H54 (cell line): ENCODE measurements at places on chromosomes 12 and 14.
A peak's percentile ranks its signal among the peaks of the same experiment; 100 is the strongest.

- no peak for DNase-seq
Observed at GRCh38 chr14:103434868-103435442, 49.7 kb downstream of the MARK3 start.

DNA sequence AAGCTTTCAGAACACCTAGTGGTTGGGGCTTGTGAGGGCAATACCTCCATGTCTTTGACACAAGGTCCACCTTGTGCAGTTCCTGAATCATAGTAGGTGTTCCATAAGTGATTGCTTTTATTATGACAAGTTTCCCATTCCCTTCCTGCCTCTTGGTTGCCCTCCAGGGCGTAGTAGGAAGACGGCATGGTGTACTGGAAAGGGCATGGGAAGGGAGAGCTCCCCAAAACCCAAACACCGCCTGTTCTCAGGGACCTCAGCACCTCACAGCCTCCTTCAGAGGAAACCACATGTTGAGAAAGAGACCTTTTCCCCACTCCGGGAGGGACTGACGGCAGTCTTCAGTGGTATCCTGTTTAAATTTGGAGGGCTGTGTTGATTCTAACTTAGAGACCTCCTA, 21.1 kb downstream of the EVL start:
- no peak for DNase-seq

DNA sequence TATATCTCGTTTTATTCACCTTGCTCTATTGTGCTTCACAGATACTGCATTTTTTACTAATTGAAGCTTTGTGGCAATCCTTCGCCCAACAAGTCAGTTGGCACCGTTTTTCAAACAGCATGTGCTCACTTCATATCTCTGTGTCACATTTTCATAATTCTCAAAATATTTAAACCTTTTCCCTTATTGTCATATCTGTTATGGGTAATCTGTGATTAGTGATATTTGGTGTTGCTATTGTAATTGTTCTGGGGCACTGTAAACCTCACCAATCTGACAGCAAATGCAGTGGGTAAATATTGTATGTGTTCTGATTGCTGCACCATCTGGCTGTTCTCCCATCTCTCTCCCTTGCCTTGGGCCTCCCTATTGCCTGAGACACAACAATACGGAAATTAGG, 191.3 kb downstream of the BTG1 start:
- DNase-seq = no peak

DNA sequence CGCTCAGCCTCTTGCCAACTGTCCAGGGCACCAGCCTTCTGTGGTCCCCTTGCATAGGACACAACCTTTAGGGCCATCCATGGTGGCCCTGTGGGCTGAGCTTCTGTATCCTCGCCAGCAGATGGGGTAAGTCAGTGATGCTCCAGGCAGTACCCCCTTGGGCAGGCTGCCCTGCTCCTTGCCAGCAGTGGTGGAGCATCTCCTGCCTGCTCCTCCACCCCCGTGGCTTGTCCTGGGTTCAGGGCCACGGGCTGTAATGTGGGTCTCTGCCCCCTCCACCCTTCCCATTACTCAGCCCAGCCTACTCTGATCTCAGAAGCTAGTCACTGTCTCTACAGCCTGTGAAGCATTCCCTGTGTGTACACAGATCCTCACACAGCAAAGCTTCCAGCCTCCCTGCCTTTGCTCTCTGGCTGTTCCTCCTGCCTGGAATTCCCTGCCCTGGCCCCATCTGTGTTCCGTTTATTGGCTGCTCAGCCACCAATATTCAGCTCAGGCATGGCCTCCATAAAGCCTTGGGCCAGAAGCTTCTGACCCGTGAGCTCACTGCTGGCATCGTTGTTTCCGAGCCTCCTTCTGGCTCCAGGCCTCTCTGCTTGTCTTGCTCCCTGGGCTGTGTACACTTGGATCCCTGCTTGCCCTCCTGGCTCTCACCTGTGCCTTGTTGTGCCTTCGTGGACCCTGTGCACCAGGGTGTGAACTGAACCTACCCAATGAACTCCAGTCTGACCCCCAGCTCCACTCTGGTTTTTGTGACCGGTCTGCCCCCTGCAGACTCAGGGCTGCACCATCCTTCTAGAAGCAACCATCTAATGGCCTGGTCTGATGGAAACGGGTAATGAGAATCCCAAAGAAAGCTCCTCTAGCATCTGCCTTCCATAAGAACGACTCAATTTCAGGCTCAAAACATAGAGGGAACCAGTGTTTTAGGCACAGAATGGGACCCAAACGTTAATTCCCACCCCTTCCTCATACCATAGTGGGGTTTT, 177.0 kb upstream of the PRMT8 start:
- DNase-seq = no peak

GRCh38 chr12:21221072-21221471, 90.1 kb downstream of the SLCO1B1 start:
- DNase-seq = no peak

DNA sequence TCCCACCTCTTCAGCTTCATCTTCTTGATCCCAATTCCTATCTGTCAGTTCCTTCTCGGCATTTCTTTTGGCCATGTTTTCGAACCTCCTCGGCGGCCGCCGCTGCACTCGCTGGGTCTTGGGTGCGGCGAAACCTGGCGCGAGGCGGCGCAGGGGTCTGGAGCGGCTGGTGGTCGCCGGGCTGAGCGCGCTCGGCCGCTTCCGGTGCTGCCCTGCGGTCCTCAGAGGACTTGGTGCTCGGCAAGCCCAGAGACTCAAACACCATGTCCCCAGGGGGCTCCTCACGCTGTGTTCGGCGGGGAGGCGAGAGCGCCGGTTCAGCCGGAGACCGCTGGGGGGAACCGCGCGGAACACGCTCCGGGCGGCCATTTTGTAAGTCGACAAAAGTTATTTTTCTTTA, 51.8 kb downstream of the PPP1R36 start:
- no peak for DNase-seq

- DNase-seq = no peak
Observed at GRCh38 chr14:96261053-96261452, 5.0 kb downstream of the BDKRB1 start.

- peak; percentile 87 for DNase-seq
Observed at GRCh38 chr14:34496679-34497513, 34.9 kb upstream of the SPTSSA start.

GRCh38 chr14:91996948-91997371, 42.9 kb downstream of the TRIP11 start:
- DNase-seq = no peak

DNA sequence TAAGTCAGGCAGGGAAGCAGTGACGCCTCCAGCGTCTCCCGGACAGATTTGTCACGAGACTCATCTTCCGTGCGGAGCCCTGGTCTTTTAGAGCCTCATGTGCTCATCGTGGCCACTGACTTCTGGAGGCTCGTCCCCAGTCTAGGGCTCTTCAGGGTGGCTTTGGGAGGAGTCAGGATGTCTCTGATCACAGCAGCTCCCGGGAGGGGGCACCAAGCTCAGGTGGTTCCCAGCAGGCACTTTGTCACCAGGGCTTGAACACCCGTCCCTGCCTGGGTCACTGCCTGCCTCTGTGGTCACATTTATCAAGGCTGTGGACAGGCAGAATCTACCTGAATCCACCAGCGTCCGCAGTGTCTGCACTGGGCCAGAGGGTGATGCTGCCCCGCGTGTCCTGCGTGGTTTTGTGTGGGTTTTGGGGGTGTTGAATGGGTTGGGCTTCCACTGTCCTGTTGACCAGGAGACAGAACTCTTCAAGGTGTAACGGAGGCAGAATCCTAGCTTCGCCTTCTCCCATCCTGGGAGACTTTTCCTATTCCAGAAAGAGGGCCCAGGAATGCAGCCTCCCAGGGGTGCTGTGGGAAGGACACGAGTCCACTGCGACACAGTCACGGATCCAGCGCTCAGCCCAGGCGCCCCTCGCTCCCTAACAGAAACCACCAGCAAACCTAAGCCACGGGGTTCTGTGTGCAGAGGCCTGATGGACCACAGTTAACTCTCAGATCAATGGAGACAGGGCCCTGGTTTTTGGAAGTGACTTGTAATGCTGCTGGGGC, 132.3 kb downstream of the ADGRD1 start:
- DNase-seq = no peak

- DNase-seq = no peak
Observed at GRCh38 chr12:113314121-113314529, 20.8 kb downstream of the SLC8B1 start.

DNA sequence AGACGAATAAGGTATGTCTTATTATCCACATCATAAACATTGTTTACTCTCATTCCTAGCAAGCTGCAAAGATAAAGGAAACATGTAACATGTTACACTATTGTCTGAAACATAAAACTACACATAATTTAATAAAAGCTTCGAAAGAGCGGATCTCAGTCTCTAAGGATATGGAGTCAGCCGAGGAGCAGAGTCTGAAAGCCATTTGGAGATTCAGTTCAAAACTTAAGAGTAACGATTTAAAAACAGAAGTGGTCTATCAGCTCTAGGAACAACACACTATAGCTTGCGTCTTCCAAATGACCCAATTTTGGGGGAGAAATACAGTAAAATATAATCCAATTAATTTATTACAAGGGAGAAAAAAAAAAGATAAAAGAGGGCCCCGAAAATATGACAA, 775 bp downstream of the NEMF start:
- no peak for DNase-seq

DNA sequence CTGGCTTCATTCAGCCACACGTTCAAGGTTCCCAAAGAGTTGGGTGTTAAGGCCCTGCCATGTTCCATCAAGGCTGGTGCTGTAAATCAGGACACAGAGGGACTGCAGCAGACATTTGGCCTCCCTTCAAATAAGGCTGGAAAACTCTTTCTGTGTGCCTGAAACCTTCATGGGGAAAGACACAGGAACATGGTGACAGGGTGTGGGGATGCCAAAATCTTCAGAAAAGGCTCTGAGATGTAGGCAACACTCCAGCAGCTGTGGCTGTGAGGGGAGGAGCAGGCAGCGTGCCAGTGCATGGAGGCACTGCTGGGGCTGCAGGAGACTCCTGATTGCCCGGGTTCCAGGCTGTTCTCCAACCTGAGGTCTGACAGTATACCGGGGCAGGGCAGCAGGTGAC, 15.0 kb downstream of the POMT2 start:
- DNase-seq = no peak

GRCh38 chr14:21233457-21234076, 35.7 kb downstream of the HNRNPC start:
- DNase-seq = no peak

- DNase-seq = peak; percentile 56
Observed at GRCh38 chr12:54222609-54223008, 33.8 kb upstream of the SMUG1 start.

DNA sequence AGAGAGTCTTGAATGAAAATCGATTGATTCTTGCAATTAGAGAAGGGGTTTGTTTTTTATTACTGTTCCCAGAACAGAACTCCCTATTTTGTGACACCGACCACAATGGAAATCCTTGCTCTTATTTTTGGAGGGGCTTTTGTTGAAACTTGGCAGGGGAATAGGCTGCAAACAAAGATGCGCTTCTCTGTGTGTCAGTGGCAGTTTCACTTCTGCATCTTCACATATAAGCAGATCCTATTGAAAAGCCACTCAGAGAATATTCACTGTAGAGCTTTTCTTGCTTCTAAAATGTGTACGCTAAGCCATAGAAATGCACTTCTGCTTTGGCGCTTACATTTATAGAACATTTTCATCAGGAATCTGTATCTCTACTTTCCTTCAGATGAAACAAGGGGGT, 1822.4 kb upstream of the SEL1L start:
- DNase-seq = no peak
